Lung (tissue), 17 donors: ENCODE measurements at places on chromosomes 4 and X. TPM values are rescaled to one million over a fixed set of nuclear protein-coding genes. Genes with fewer than 3 reads are reported as not detected.
A peak's percentile ranks its signal among the peaks of the same experiment; 100 is the strongest.

- no peaks in the 10 kb centered on the region for H3K4me1 ChIP-seq
- no peaks in the 10 kb centered on the region for H3K36me3 ChIP-seq
- DNase-seq = no peak
Observed at GRCh38 chr4:151035911-151036310, 20.8 kb upstream of the LRBA start.

SLC34A2 gene
- 1,764 TPM for total RNA-seq

RHOXF2 gene
- not detected for total RNA-seq

DNA sequence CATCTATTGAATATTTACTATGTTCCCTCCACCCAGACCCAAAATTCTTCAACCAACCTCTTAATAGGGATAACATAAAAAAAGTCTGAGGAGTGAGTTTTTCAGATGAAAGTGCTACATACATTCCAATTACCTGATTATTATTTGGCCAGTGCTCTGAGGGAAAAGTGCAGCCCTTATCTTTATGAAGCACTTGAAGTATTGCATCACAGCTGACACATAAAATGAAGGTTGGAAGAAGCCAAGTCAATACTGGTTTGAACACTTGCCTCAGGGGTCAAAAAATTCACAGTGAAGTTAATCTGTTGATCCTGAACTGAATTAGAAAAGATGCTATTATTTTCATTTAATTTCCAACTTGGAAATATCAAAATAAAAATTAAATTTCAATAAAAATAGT, 498.9 kb downstream of the INPP4B start:
- no peak overlapping the region for H3K4me3 ChIP-seq
- H3K36me3 ChIP-seq = no peaks in the 10 kb centered on the region
- peak; percentile 56 for DNase-seq
- no peak overlapping the region for H3K27ac ChIP-seq
- no peaks in the 10 kb centered on the region for H3K27me3 ChIP-seq
- H3K4me1 ChIP-seq = no peaks in the 10 kb centered on the region

- no peak overlapping the region for H3K4me3 ChIP-seq
- no peaks in the 10 kb centered on the region for H3K27me3 ChIP-seq
- peaks cover 27% of the 10 kb centered on the region for H3K4me1 ChIP-seq
- peaks cover 20% of the 10 kb centered on the region for H3K36me3 ChIP-seq
- peak overlapping the region; percentile 73 for H3K27ac ChIP-seq
- peak; percentile 94 for DNase-seq
Observed at GRCh38 chrX:49039598-49040375, 3.4 kb downstream of the TFE3 start.

- DNase-seq = no peak
- no peaks in the 10 kb centered on the region for H3K27me3 ChIP-seq
- H3K27ac ChIP-seq = no peak overlapping the region
- no peak overlapping the region for H3K4me3 ChIP-seq
Observed at GRCh38 chr4:82903737-82904136, 3.2 kb downstream of the THAP9 start.

- no peak overlapping the region for H3K27ac ChIP-seq
- no peaks in the 10 kb centered on the region for H3K36me3 ChIP-seq
- no peaks in the 10 kb centered on the region for H3K27me3 ChIP-seq
- H3K4me3 ChIP-seq = no peak overlapping the region
- no peak for DNase-seq
- H3K4me1 ChIP-seq = no peaks in the 10 kb centered on the region
Observed at GRCh38 chrX:71632923-71633657, 14.8 kb upstream of the CXCR3 start.

PCGF3 gene
- total RNA-seq = 46.5 TPM

TAF7L gene
- total RNA-seq = 0.21 TPM

DNA sequence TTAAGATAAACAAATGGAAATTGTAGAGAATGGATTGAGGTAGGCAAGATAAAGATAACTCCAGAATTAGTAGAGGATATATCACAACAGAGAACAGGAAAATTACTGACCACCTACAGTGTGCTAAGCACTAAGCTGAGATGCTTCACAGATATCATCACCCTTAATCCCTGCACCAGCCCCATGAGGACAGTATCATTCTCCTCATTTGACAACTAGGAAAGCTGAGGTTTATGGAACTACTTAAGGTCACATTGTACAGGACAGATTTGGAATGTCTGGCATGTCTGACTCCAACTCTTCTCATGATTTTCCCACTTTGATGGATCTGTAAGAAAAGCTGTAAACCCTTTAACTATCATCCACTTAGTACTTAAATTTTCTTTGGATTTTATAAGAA, 95.5 kb downstream of the CASK start:
- H3K4me3 ChIP-seq = no peak overlapping the region
- no peak overlapping the region for H3K27ac ChIP-seq
- no peaks in the 10 kb centered on the region for H3K27me3 ChIP-seq
- DNase-seq = no peak

DNA sequence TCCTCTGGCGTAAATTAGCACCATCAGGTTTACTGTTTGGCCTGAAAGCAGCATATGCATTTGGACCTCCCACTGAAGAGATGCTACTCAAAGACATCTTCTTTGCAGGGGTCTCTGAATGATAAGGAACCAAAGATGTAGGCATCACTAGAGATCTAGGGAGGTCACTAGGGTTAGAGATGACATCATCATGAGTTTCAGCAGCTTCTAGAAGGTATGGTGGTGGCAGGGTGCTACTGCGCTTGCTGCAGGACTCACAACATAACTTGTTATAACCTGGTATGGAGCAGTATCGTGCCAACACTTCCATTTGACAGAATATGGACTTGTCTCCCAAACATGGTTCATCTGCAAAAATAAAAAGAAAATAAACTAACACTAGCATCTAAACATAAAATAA, 251.6 kb downstream of the NPFFR2 start:
- no peaks in the 10 kb centered on the region for H3K4me1 ChIP-seq
- no peaks in the 10 kb centered on the region for H3K27me3 ChIP-seq
- no peak overlapping the region for H3K4me3 ChIP-seq
- no peak for DNase-seq
- H3K27ac ChIP-seq = no peak overlapping the region

DNA sequence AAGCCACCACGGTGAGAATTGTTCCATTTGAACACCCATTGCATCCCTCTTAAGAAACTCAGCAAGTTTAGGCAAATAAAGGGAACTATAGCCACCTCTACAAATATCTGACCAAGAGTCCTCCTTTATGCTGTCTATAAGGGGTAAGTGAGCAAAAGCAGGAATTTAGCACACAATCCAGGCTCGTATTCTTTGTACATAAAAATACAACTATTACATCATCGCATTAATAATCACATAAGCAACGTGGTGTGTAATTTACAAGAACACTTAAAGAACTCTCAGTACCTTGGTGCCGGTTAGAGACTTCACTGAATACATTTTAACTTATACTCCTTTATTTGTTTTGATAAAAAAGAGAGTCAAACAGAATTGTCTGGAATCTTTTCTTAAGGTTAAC, 38.8 kb downstream of the PALLD start:
- H3K4me3 ChIP-seq = no peak overlapping the region
- no peak overlapping the region for H3K27ac ChIP-seq
- peaks cover 6% of the 10 kb centered on the region for H3K4me1 ChIP-seq
- DNase-seq = no peak
- H3K27me3 ChIP-seq = no peaks in the 10 kb centered on the region

RASSF6 gene
- total RNA-seq = 7.6 TPM

TEX13C gene
- total RNA-seq = not detected

GRCh38 chr4:73718375-73719373, 21.7 kb upstream of the CXCL8 start:
- no peaks in the 10 kb centered on the region for H3K27me3 ChIP-seq
- no peaks in the 10 kb centered on the region for H3K4me1 ChIP-seq
- H3K36me3 ChIP-seq = no peaks in the 10 kb centered on the region
- no peak for DNase-seq
- no peak overlapping the region for H3K27ac ChIP-seq

- no peaks in the 10 kb centered on the region for H3K27me3 ChIP-seq
- no peak overlapping the region for H3K27ac ChIP-seq
- H3K4me1 ChIP-seq = no peaks in the 10 kb centered on the region
- H3K4me3 ChIP-seq = no peak overlapping the region
Observed at GRCh38 chrX:84710611-84711010, 208.4 kb upstream of the HDX start.

- no peak for DNase-seq
- no peaks in the 10 kb centered on the region for H3K36me3 ChIP-seq
- no peak overlapping the region for H3K4me3 ChIP-seq
- no peaks in the 10 kb centered on the region for H3K4me1 ChIP-seq
Observed at GRCh38 chr4:26174027-26174426, 146.8 kb upstream of the RBPJ start.

GRCh38 chrX:118679290-118679689, 48.1 kb upstream of the IL13RA1 start:
- H3K4me1 ChIP-seq = no peaks in the 10 kb centered on the region
- no peaks in the 10 kb centered on the region for H3K36me3 ChIP-seq
- H3K27me3 ChIP-seq = no peaks in the 10 kb centered on the region
- no peak for DNase-seq
- no peak overlapping the region for H3K4me3 ChIP-seq

DNA sequence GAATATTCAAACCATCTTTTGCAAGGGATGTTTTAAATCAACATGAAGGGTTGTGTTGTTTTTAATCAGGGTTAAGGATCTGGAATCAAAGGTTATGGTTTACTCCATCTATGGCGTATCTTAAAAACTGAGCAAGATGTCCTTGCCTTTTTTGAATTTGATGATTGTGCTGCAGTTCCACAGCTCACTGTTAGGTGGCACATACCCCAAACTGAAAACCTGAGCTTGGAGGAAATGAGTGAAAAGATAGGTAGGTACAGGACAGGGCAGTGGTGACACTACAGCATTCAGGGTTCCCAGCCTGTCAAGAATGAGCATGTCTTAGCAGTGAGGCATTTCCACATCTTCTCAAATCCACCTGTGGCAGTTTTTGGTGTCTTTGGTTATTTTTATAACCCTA, 13.1 kb upstream of the EOLA1 start:
- no peak overlapping the region for H3K27ac ChIP-seq
- no peak overlapping the region for H3K4me3 ChIP-seq
- H3K4me1 ChIP-seq = peaks cover 3% of the 10 kb centered on the region
- H3K27me3 ChIP-seq = no peaks in the 10 kb centered on the region

NEUROG2 gene
- not detected for total RNA-seq

KLKB1 gene
- total RNA-seq = 0.31 TPM

DNA sequence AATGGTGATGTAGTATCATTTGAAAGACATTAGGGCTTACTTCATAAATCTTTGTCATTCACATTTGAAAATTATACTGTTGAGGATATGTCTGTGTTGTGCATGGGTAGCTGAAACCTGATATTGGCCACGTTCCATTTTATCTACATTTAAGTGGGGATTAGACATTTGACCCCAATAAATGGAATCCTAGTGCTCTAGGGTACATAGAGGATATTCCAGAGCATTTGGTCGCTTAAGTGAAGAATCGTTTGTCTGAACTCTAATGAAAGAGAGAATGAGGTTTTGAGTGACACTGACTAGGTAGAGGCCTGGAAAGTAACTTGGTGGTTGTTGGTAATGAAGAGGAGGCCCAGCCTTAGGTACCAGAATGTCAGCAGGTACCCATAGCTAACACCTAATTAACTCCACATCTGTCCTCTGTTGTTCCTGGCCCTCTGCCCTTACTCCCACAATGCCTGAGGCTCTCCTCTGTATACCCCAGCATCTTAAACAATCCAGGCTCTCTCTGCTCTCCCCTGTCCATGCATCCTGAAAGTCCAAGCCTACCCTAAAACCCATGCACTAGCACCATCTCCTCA, 299.5 kb upstream of the KLF3 start:
- no peaks in the 10 kb centered on the region for H3K27me3 ChIP-seq
- no peaks in the 10 kb centered on the region for H3K36me3 ChIP-seq
- no peak overlapping the region for H3K27ac ChIP-seq
- no peak overlapping the region for H3K4me3 ChIP-seq
- DNase-seq = no peak

DNA sequence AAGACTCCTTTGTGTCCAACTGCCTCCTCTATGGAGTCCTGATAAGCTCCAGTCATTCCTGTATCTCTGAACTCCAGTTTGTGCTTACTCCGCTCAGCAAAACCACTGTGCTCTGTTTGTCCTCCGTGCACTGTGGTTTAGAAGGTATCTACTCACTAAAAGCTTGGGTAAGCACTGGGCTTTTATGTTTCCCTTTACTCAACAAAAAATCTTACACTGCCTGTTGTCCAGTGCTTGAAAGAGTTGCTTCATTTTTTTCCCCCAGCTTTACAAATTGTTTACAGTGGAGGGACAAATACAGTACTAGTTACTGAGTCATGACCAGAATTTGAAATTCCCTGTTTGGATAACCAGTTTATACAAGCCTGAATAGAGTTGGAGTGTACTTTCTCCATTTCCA, 545.3 kb upstream of the FAT1 start:
- no peak overlapping the region for H3K4me3 ChIP-seq
- H3K27me3 ChIP-seq = no peaks in the 10 kb centered on the region
- H3K4me1 ChIP-seq = no peaks in the 10 kb centered on the region
- no peaks in the 10 kb centered on the region for H3K36me3 ChIP-seq
- DNase-seq = no peak

- no peaks in the 10 kb centered on the region for H3K36me3 ChIP-seq
- no peak overlapping the region for H3K27ac ChIP-seq
- H3K27me3 ChIP-seq = no peaks in the 10 kb centered on the region
- no peak overlapping the region for H3K4me3 ChIP-seq
- DNase-seq = no peak
Observed at GRCh38 chr4:153004081-153004850, 68.1 kb downstream of the FHDC1 start.

DNA sequence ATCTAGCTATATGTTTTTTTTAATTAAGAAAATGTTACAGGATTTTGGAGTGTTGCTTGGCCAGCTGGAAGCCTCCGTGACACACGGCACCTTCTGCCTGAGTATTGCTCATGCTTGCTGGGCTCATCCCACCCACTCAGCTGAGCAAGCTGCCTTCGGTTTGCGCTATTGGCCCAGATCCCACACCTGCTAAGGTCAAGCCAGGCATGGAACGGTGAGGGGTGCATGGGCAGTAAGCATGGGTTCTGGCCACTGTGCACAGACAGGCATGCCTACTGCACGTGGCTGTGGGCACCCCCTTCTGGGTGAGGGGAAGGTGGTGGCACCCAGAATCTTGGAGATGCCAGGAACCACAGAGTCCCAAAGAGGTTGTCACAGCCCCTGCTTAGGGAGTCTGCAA, 1178.4 kb upstream of the PCDH7 start:
- H3K4me3 ChIP-seq = no peak overlapping the region
- H3K4me1 ChIP-seq = no peaks in the 10 kb centered on the region

PLAC8 gene
- 70.5 TPM for total RNA-seq

DNA sequence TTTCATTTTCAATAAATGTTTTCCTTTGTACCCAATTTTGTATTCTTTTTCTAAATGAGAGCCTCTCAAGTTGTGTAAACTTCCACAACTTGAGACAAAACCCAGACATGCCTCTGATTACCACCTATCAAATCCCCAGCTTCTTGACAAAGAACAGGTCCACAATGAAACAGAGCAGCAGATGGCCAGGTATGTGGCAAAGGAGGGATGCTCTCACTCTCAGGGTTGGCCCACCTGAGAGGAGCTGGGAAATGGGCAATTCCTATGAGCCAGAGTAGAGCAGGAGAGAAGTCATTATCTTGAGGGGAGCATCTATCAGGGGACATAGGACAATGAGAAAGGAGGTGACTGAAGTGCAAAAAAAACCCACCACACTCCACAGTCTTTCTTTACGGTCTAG, 273.5 kb upstream of the FAM241A start:
- H3K27ac ChIP-seq = no peak overlapping the region
- no peak for DNase-seq
- H3K36me3 ChIP-seq = no peaks in the 10 kb centered on the region

GRCh38 chr4:56410247-56411062, 23.2 kb upstream of the AASDH start:
- no peaks in the 10 kb centered on the region for H3K4me1 ChIP-seq
- DNase-seq = peak; percentile 99
- H3K4me3 ChIP-seq = no peak overlapping the region
- H3K36me3 ChIP-seq = peaks cover 7% of the 10 kb centered on the region

CCDC149 gene
- 21.4 TPM for total RNA-seq
